ENCODE measurements at places on chromosomes 3 and 15.
A peak's percentile ranks its signal among the peaks of the same experiment; 100 is the strongest.

DNA sequence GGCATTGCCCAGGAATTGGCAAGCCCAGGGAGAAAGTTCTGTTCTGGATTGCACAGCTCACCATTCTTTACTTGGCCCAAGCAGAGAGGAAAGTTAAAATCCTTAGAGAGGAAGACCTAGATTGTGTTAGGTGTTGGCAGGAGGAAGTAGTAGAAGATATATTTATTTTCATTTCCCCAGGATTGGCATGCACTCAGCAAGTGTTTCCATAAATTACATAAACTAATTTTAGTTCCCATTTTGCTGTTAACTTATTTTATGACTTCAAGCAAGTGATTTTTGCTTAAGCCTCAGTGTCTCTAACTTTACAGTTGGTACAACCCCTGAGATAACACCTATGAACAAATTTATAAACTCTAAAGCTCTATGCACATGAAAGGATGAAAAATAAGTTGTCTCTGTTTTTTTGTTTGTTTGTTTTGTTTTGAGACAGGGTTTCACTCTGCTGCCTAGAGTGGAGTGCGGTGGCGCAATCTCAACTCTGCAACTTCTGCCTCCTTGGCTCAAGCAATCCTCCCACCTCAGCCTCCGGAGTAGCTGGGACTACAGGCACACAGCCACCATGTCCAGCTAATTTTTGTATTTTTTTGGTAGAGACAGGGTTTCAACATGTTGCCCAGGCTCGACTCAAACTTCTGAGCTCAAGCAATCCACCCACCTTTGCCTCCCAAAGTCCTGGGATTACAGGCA is 31.2 kb upstream of the TOP2B start:
- no peak for DNase-seq

- peak; percentile 91 for DNase-seq
Measured at GRCh38 chr3:182713743-182714517, 79.4 kb upstream of the ATP11B start.

- DNase-seq, result no peak
Measured at GRCh38 chr15:31266712-31267111, 59.9 kb upstream of the KLF13 start.

DNA sequence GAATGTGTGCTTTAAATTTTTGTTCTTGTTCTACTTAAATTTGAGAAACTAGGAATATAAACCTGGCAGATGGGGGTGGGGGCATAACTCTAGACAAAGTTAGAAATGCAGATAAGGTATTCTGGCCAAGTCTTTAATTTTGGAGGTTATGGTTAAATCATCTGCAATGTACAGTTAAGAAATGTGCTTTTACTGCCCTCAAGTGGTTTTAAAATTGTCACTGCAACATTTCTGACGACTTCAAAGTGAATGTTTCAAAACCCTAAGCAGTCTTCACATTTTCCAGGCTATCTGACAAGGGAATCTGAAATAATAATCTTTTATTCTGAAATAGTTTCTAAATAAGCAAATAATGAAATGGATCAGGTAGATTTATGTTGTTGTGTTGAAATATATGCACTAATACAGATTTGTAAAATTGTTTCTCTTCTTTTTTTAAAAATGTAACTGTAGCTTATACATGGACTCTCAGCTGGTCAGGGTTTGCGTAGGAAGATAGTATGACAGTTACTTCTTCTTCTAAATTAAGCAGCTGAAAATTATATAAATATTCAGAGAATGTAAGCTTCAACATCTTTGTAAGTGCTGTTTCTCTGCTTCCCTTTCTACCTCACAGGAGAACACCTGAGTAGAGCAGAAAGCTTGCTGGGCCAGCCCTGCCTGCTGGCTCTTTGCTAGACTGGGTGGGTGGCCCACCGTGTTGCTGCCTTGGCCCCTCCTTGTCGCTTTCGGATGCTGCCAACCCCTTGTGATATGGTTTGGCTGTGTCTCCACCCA is 45.0 kb downstream of the SUCNR1 start:
- DNase-seq, result peak; percentile 84

GRCh38 chr3:196789885-196790359 is 50.3 kb downstream of the PAK2 start:
- no peak for DNase-seq
